ENCODE measurements at places on chromosomes 5 and 9. TPM values are rescaled to one million over a fixed set of nuclear protein-coding genes. Genes with fewer than 3 reads are reported as not detected.

IL3 gene
- total RNA-seq: 10.8 TPM

DNA sequence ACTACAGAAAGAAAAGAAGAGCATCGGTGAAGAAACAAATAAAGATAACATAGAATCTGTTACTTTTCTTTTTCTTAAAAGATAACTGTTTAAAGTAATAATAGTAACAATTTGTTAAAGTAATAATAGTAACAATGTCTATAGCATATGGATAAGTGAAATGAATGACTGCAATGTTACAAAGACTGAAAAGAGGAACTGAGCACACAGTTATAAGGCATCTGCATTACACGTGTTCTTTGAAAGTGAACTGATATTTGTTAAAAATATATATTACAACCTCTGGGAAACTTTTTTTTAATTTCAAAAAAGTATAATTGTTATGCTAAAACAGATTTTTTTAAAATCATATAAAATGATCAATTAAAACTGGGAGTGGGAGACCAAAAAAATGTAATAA lies 88.4 kb upstream of the FST start:
- DNase-seq: no peak

- no peak for DNase-seq
Measured at GRCh38 chr5:83750749-83751148, 30.1 kb upstream of the HAPLN1 start.

- DNase-seq: no peak
Measured at GRCh38 chr9:122860319-122861142, 32.1 kb upstream of the PDCL start.

DNA sequence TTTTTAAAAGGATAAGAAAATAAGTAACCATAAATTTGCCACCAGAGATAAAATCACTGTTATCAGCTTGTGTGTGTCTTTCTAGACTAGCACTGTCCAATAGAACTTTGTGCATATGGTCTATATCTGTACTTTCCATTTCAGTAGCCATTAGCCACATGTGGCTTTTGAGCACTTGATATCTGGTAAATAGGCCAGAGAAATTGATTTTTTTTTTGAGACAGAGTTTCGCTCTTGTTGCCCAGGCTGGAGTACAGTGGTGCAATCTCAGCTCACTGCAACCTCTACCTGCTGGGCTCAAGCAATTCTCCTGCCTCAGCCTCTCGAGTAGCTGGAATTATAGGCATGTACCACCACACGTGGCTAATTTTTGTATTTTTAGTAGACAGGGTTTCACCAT lies 17.8 kb downstream of the RBM27 start:
- no peak for DNase-seq

GPR21 gene
- 0.78 TPM for total RNA-seq

PDZD2 gene
- total RNA-seq: 0.04 TPM

DNA sequence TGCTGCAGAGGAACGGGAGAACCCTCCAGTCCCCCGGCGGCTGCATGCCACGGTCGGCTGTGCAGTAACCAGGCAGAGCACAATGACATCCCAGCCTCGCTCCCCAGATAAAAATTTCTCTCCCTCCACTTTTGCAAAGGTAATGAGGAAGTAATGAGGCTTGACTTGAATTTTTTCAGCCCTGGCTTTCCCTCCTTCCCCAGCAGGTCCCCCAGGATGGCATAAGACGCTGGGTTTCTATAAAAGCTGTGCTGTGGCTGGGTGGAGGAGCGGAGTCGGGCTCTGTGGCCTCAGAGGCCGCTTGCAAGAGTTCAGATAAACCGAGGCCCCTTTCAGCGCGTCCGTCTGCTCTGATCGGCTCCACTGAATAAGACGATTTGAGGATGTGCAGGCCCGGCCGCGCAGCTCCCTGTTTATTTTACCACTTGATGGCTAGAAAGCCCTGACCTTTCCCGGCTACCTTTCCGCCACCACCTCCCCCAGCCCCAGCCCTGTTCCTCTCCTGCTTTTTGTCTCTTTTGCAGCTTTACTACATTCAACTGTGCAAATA lies 351.9 kb upstream of the IRX2 start:
- no peak for DNase-seq
